ENCODE measurements at places on chromosomes 4 and X.

- peak; percentile 37 for DNase-seq
These were observed 204.6 kb downstream of the PDGFRA start for GRCh38 chr4:54433686-54434085.

DNA sequence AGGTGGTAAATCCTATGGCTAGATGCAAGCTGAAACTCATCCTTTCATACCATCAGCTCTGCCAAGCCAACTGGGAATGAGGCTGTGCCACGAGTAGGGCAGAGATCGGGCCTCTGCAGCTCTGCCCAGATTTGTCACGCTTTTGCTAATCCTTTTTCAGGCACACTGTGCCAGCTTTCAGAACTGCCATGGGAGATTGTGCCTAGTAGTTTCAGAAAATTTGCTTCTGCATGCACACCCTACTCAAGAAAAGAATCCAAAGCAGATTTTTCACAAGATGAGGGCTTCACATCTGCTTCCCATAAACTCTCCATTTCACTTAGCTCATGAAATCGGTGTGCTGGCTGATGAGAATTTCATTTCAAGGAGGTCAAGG, 3.3 kb upstream of the ADH7 start:
- DNase-seq = no peak

DNA sequence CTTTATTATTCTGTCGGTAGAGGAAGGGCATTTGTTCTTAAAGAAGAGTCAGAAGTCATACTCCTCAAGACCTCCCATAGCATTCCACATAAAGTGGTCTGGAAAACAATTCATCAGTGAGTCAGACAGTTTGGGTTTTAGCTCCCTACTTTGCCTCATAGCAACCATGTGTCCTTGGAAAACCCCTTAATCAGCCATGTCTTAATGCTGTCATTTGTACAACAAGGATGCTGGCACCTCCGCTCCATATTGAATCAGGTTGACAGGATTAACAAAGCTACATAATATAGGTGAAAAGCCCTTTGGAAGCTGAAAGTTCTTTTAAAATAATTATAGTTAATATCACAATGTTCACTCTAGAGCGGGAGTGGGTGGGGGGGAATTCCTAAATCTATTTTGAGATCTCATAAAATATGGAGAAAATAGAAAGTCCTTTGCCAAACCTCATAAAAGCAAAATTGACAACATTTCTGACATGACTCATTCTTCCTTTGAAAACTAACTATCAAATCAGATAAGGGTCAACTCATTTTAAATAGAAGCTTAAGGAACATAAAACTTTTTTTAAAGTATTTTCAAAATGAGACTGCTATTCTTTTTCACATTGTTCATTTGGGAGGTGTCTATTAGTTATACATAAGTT, 37.3 kb upstream of the GUCY1A1 start:
- DNase-seq = no peak

GRCh38 chr4:40192114-40193015, 4.5 kb upstream of the RHOH start:
- DNase-seq = no peak

GRCh38 chr4:78244705-78245485, 187.8 kb downstream of the FRAS1 start:
- no peak for DNase-seq

GRCh38 chrX:120462370-120462769, 6.7 kb downstream of the LAMP2 start:
- DNase-seq = no peak

DNA sequence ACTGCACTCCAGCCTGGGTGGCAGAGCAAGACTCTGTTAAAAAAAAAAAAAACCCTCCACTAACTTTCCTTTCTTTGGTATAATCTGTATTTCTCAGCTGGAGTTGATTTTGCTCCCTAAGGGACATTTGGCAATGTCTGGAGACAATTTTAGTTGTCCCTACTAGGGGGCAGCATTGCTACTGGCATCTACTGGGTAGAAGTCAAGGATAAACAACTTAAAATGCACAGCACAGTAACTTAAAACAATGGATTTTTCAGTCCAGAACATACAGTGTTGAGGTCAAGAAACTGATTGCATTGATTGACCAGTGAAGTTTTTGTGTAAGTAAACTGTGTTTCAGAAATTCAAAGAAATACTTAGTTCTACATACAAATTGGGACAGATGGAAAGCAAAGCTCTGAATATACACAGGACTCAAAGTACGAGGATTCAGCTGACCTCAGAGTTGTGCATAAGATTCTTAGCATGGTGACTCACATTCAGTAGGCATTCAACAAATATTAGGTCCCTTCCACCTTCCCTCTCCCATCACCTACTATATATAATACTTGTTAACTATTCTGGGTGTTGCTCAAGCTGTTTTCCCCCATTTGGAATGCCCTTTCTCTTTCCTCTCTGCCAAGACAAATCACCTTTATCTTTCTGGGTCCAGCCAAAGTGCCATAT, 8.8 kb downstream of the DDX53 start:
- DNase-seq = peak; percentile 3
